ENCODE measurements at places on chromosomes 3 and 15.
A peak's percentile ranks its signal among the peaks of the same experiment; 100 is the strongest.

- H3K27ac ChIP-seq: no peak overlapping the region
- DNase-seq: no peak
- no peaks in the 10 kb centered on the region for H3K4me1 ChIP-seq
- no peaks in the 10 kb centered on the region for H3K27me3 ChIP-seq
- H3K4me3 ChIP-seq: no peak overlapping the region
These were observed 8.8 kb downstream of the BCL2A1 start for GRCh38 chr15:79962178-79962577.

DNA sequence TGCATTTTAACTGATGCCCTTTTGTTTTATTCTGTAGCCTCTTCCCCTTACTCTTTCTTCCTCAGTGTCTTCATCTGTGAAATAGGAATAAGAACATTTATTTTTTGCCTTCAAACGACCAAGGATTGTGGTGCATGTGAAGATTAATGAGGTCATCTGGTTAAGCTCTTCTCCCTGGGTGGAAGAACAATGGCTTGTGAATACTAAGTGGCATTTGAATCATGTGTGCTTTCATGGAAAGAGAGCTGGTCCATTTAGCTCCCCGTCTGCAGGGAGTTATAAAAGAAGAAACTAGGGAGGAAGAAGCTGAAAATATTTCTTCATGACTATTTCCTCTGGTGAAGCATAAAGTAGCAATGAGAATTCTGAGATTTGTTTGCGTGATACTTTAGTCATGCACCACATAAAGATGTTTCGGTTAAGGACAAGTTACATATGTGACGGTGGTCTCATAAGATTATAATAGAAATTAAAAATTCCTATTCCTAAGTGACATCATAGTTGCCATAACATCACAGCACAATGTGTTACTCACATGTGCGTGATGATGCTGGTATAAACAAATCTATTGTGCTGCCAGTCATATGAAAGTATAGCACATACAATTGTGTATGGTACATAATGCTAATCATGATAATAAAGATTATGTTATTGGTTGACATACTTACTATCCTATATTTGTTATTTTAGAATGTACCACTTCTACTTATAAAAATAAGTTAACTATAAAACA is 374.3 kb downstream of the RBMS3 start:
- DNase-seq: no peak
- H3K36me3 ChIP-seq: no peaks in the 10 kb centered on the region
- H3K27me3 ChIP-seq: no peaks in the 10 kb centered on the region
- H3K27ac ChIP-seq: no peak overlapping the region

GRCh38 chr3:149095487-149095886 is 9.2 kb upstream of the HLTF start:
- H3K36me3 ChIP-seq: no peaks in the 10 kb centered on the region
- no peak overlapping the region for H3K4me3 ChIP-seq

- no peak for DNase-seq
- no peaks in the 10 kb centered on the region for H3K36me3 ChIP-seq
- no peaks in the 10 kb centered on the region for H3K27me3 ChIP-seq
- H3K4me3 ChIP-seq: no peak overlapping the region
- H3K27ac ChIP-seq: no peak overlapping the region
These were observed 131.0 kb upstream of the UMPS start for GRCh38 chr3:124599147-124599765.

GRCh38 chr15:42065033-42065432 is 29.3 kb downstream of the PLA2G4D start:
- no peak overlapping the region for H3K27ac ChIP-seq
- H3K27me3 ChIP-seq: no peaks in the 10 kb centered on the region
- H3K4me1 ChIP-seq: no peaks in the 10 kb centered on the region
- H3K4me3 ChIP-seq: no peak overlapping the region
- no peak for DNase-seq

GRCh38 chr3:69012800-69013252 is 658 bp downstream of the EOGT start:
- H3K27ac ChIP-seq: peak overlapping the region; percentile 97
- DNase-seq: peak; percentile 60
- H3K36me3 ChIP-seq: peaks cover 5% of the 10 kb centered on the region
- H3K4me3 ChIP-seq: peak overlapping the region; percentile 76

- H3K4me1 ChIP-seq: no peaks in the 10 kb centered on the region
- H3K4me3 ChIP-seq: no peak overlapping the region
- no peaks in the 10 kb centered on the region for H3K36me3 ChIP-seq
- DNase-seq: no peak
- H3K27ac ChIP-seq: no peak overlapping the region
- H3K27me3 ChIP-seq: no peaks in the 10 kb centered on the region
These were observed 29.2 kb upstream of the NEO1 start for GRCh38 chr15:73023071-73023470.

DNA sequence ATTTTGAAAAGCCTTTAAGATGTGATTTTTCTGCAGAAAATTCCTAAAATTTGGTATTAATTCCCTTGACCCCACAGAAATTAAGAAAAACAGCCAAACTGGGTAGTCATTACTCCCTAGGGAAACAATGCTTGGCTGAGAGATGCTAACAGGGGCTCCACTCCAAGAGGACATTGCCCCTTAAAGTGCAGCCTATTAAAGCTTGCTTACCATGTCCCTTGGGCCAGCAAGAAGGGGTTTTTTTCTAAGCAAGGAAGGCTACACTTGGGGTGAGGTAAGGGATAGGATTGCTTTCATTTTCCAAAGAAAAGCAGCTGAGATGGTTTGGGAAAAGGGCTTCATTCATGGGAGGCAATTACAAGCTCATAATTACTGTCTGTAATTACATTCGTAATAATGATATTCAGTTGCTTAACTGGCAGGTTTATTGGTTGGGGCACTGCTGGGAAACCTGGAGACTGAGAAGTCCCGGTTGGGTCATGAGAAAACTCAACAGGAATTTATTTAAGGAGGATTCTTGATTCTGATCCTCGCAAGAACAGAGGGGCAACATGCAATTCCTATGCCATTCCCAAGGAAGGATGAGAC is 247.5 kb downstream of the NR1D2 start:
- no peak for DNase-seq
- H3K4me3 ChIP-seq: no peak overlapping the region
- H3K27ac ChIP-seq: no peak overlapping the region

DNA sequence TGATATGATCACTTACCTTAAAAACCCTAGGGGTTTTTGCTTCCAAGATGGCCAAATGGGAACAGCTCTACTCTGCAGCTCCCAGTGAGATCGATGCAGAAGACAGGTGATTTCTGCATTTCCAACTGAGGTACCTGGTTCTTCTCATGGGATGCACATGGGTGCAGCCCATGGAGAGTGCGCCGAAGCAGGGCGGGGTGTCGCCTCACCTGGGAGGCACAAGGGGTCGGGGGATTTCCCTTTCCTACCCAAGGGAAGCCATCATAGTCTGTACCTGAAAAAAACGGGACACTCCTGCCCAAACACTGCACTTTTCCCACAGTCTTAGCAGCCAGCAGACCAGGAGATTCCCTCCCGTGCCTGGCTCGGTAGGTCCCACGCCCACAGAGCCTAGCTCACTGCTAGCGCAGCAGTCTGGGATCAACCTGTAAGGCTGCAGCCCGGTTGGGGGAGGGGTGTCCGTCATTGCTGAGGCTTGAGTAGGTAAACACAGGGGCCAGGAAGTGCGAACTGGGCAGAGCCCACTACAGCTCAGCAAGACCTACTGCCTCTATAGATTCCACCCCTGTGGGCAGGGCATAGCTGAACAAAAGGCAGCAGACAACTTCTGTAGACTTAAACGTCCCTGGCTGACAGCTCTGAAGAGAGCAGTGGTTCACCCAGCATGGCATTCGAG is 78.6 kb downstream of the CTNNB1 start:
- no peak overlapping the region for H3K27ac ChIP-seq
- H3K27me3 ChIP-seq: no peaks in the 10 kb centered on the region
- H3K4me1 ChIP-seq: no peaks in the 10 kb centered on the region
- H3K4me3 ChIP-seq: no peak overlapping the region
- no peak for DNase-seq

DNA sequence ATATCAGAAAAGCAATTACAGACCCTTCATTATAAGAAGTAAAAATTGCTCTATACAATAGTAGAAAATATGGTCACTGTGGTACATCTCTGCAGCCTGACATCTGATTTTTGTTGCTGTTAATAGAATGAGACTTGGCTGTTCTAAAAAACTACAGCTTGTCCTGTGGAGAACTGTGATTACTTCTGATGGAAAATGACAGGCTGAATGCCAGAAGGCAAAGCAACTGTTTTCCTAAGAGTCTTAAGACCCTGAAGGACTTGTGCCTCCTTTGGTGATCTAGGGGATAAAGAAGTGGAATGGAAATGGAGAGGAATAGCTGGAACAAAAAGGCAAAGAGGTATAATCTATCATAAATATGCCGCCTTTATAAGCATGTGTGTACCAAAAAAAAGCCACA is 314.8 kb downstream of the BCHE start:
- no peak overlapping the region for H3K4me3 ChIP-seq
- no peaks in the 10 kb centered on the region for H3K36me3 ChIP-seq
- no peaks in the 10 kb centered on the region for H3K4me1 ChIP-seq
- DNase-seq: no peak
- no peak overlapping the region for H3K27ac ChIP-seq
- no peaks in the 10 kb centered on the region for H3K27me3 ChIP-seq

DNA sequence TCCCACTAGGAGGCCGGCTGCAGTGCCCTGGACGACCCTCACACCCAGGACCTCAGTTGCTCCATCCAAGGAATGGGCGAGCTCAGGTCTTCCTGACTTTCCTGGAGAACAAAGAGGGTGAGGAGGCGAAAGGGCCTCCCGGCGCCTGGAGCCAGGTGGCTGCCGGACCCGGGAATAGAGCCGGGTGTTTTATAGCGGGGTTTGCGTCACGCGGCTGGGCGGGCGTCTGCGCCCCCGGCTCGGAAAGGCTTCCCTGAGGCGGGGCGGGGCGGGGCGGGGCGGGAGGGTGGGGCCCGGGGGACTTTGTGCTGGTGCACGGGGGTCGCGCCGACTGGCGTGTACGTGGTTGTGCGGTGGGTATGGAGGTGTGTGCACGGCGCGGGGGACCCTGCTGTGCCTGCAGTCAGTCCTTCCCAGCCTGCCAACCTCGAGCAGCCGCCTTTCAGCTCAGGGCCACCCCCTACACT is 4.6 kb upstream of the PRKCD start:
- no peak overlapping the region for H3K4me3 ChIP-seq
- H3K27ac ChIP-seq: peak overlapping the region; percentile 75
- DNase-seq: peak; percentile 83
- H3K36me3 ChIP-seq: no peaks in the 10 kb centered on the region

DNA sequence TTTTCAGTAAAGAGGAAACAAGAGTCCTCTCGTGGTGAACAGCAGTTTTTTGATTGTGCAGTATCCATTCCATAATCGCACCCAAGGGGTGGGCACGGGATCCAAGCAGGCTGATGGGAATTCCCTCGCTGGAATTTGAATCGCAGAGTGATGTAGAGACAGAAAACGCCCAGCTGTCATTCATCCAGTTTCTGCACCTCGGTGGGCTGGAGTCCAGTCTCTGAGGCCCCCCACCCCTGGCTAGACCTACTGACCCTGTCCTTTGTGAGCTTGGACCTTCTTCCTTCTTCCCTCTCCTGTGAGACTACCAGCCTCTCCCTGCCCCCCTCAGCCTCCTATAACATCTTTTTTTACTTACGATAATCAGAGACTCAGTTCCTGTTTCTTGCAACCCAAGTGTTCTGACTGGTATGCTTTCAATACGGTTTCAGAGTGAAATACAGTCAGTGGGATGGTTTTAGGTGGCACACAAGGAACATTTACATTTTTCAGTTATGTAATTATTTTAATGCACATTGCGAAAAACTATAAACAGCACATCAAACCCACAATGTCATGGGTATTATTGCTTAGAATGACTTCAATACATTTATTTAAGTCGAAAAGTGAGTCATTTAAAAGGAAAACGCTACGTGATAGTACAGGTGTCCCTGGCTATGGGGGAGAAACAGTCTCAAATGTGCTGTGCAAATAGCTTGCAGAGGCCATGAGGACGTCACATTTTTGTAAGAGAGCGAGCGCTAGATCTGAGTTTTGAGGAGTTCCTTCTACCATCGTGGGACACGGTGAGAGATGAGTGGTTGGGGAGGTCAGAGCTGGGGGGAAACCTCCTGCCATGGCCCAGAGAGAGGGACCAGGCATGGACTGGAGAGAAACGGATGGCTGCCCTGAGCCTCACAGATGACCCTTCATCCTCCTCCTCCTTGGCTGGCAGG is 37.5 kb upstream of the CHST2 start:
- peak; percentile 24 for DNase-seq
- no peaks in the 10 kb centered on the region for H3K36me3 ChIP-seq
- H3K4me1 ChIP-seq: no peaks in the 10 kb centered on the region
- H3K27me3 ChIP-seq: no peaks in the 10 kb centered on the region

- H3K36me3 ChIP-seq: no peaks in the 10 kb centered on the region
- peaks cover 9% of the 10 kb centered on the region for H3K4me1 ChIP-seq
- H3K27me3 ChIP-seq: no peaks in the 10 kb centered on the region
- H3K4me3 ChIP-seq: no peak overlapping the region
- no peak overlapping the region for H3K27ac ChIP-seq
These were observed 13.2 kb downstream of the AAGAB start for GRCh38 chr15:67241132-67241855.

GRCh38 chr15:59924812-59925522 is 79.1 kb upstream of the FOXB1 start:
- no peaks in the 10 kb centered on the region for H3K36me3 ChIP-seq
- H3K4me1 ChIP-seq: no peaks in the 10 kb centered on the region
- no peak overlapping the region for H3K27ac ChIP-seq
- H3K27me3 ChIP-seq: peaks cover 5% of the 10 kb centered on the region
- H3K4me3 ChIP-seq: no peak overlapping the region
- DNase-seq: no peak

DNA sequence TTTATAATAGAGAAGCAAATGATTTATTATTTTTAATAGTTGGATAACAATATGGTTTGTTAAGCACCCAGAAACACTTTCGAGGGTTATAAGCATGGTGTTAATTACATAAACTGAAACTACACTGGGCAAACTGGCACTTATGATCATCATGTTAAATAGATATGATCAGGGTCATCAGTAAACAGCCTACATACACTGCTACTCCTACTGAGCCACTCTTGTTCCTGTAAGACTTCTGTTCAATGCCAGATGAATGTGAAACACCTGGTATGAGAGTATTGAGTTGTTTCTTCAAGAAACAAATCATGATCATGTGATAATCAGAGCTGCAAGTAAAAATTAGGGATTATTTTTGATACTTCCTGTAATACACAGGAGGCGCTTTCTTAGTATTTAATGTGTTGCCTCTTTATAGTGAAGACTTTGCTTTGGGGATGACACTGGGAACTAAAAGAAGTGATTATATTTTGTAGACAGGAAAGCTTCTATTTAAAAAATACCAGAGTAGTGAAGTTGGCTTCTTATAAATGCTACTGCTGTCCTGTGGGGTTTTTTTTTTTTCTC is 32.3 kb upstream of the UTS2B start:
- H3K4me1 ChIP-seq: no peaks in the 10 kb centered on the region
- no peaks in the 10 kb centered on the region for H3K36me3 ChIP-seq
- no peak for DNase-seq
- H3K4me3 ChIP-seq: no peak overlapping the region
- no peaks in the 10 kb centered on the region for H3K27me3 ChIP-seq

- H3K36me3 ChIP-seq: no peaks in the 10 kb centered on the region
- DNase-seq: no peak
- no peak overlapping the region for H3K4me3 ChIP-seq
- no peaks in the 10 kb centered on the region for H3K27me3 ChIP-seq
- no peak overlapping the region for H3K27ac ChIP-seq
These were observed 80.8 kb upstream of the FHIT start for GRCh38 chr3:61331929-61332552.

- H3K27me3 ChIP-seq: no peaks in the 10 kb centered on the region
- H3K4me1 ChIP-seq: peaks cover 4% of the 10 kb centered on the region
- no peaks in the 10 kb centered on the region for H3K36me3 ChIP-seq
- H3K4me3 ChIP-seq: peak overlapping the region; percentile 64
- peak; percentile 74 for DNase-seq
These were observed 587 bp downstream of the PIGX start for GRCh38 chr3:196712514-196713413.

Data from transverse colon (tissue), 4 donors.